ENCODE measurements at places on chromosomes 12 and 14.

DNA sequence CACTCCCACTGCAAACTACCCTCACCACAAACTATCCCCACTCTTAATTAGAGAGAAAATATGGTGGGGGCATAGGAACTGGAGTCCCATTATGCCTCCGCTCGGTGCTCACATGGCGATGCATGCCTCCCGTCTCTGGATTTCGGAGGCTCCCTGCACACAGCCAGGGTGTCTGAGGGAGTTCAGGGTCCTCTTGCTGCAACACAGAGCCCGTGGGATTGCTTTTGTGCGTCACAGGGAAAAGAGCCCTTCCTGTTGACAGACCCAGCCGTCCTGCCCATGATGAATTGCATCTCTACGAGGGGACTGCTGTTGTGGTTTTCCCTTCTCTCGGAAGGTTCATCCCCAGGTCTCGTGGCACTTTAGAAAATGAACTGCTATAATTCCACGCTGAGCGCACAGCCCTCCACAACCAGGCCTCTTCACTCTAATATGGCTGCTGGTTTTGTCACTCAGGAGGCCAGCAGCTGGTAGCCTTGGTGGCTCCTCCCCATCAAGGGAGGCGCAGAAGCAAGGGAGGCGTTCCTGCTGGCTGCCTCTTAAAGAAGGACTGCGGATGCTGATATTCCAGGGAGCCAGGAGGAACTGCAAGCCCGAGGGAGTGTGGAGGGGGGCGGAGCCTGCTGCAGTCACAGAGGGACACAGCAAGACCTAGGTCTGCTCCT, 158.0 kb downstream of the KCNA5 start:
- DNase-seq = no peak

DNA sequence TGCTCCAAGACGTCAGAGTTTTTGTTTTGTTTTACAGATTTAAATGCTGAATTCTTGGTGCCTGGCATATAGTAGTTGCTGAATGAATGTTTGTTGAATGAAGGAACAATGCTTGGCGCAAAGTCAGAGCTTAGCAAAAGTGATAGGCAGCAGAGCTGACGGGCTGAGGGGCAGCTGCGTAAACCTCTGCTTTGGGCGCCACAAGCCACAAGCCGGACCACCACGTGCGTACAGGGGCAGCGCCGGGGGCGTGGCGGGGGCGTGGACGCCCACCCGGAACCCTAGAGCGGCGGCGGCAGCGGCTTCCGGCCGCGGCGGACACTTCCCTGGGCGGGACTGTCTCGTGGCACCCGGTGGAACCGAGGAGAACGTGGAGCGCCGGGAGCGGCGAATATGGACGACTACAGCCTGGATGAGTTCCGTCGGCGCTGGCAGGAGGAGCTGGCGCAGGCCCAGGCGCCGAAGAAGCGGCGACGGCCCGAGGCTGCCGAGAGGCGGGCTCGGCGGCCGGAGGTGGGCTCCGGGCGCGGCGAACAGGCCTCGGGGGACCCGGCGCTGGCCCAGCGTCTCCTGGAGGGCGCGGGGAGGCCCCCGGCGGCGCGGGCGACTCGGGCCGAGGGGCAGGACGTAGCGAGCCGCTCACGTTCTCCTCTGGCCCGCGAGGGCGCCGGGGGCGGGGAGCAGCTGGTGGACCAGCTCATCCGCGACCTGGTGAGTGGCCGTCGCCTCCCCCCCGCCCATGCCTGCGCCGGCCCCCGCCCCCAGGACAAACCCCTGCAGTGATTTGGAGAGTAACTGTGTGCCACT, at the start of gene FBXW8:
TSS of gene FBXW8 (plus strand) at position 306 of the 807 bp plus-strand sequence. CDS start at position 394, 88 bp downstream.
- peak; percentile 36 for DNase-seq

DNA sequence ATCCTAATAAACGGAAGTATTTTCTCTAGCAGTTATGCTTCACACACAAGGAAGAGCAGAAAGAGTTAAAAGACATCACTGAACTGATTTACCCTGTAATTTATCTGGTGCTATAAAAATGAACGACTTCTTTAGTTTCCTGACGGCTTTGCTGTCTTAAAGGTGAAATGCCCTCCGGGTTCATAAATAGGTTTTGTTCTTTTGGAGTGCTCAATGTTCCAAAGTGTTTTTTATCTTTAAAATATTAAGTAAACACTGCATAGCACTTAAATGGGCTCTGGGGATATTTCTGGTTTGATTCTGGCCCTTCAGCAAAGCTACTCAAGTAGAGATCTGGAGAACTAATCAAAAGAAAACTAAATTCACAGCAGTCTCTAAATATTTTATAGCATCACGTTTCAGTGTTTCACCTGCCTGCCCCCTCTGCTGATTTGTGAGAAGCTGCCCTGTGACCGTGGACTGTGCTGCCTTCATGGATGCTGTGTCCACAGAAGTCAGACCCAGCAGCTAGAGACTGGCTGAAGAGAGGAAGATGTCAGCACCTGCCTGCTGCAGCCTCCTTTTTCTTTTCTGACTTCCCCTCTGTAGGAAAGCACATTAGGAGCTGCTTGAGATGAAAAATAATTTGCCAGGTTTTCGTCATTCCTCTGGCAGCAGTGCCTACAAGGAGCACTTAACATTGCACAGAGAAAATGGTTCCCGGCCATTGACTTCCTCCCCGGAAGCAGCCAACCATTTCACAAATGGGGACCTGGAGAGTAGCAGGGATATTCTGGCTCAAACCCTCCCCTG, 205.1 kb upstream of the FSCB start:
- DNase-seq = no peak

DNA sequence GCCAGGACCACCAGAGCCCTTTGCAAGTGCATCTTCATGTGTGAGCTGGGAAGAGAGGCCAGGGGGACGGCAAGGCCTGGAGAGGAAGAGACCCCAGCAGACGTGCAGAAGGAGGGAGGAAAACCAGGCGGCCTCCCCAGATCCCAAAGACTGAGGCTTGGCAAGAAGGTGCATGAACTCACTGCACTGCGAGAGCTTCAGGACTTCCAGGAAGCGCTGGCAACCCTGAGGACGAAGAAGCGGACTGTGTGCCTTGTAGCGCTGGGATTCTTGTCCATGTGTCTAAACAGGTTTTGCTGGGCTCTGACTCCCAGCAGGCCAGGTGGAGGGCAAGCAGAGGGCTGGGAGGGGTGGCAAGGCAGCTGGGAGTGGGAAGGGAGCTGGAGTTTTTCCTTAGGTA, 939 bp downstream of the TGFB3 start:
- no peak for DNase-seq

Measured in activated T-helper 1 cell treated with Interleukin-2 at 50 U/mL for 16 hours (primary cell).